ENCODE measurements at places on chromosomes 7 and 10.
A peak's percentile ranks its signal among the peaks of the same experiment; 100 is the strongest.

GRCh38 chr7:42046483-42046882 is 190.5 kb downstream of the GLI3 start:
- no peak for DNase-seq

- DNase-seq = peak; percentile 42
These were observed 8.0 kb downstream of the RASSF4 start for GRCh38 chr10:44967616-44968015.

DNA sequence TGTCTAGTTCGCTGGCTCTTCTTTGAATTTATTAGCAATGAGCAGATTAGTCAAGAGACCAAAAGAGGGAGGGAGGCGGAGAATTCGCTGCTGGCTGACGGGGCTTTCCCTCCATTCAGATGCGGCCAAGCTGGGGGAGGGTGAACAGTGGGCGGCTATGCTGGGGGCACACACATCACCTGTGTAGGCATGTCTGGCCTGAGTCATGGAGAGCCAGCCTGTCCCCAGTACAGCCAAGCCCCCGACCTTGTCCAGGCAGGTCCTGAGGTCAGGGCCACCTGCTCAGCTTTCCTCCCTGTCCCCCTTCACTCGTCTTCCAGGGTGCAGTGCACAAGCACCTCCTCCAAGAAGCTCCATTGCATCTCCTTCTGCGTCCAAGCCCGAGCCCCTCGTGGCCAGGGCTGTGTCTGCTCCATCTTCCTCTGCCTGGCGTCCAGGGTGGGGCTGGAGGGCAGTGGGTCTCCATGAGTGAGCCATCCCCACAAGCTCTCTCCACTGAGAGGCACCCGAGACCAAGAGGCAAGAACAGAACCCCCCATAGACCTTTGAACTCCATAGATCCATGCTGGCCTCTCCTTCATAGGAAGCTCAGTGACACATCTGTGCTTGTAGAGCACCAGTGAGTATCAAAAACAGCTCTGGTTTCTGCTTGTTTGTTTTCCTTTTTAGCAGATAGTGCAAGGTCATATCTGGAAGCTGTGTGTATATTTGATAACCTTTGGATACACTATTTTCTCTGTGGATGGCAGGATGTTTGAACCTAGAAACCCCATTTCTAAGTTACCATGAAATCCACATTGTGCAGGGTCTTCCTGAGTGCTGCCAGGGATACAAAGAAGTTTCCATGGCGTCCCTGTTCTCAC is 1.9 kb upstream of the DEPP1 start:
- no peak for DNase-seq

DNA sequence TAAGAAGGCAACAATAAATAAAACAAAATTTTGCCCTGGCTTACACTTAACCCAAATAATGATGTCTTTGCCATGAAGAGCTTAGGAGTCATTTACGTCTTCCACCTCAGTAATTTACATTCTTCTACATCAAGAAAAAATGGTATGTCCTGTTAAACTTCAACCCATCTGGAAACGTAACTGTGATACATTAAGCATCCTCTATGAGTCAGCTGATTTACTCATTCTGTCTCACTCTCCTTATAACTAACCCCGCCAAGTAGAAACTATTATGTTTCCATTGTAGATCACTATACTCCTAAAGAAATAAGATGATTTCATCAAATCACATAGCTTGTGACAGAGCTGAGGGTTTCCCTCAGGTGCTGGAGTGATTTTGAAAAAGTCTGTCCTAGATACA is 330.7 kb downstream of the CDC14C start:
- DNase-seq = no peak

DNA sequence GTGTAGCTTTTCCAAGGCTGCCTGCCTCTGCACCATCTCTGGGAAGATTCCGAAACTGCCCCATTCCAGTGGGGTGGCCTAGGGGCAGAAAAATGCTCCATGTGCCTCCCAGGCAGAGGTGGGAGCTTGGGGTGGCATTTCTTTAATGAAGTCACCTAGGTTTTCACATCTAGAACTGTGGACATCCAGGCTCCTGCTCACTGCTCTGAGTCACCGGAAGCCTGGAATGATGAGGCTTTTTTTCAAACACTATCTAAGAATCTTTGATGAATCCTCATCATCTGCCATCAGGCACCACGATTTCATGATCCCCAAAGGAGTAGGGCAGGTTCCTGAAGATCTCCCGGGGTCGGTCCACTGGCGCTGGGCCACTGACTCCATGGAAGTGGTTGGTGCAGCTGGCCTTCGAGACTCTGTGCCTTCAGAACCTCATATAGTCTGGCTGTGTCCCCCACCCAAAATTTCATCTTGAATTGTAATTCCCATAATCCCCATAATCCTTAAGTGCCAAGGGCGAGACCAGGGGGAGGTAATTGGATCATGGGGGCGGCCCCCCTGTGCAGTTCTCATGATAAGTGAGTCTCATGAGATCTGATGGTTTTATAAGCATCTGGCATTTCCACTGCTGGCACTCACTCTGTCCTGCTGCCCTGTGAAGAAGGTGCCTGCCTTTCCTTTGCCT is 37.1 kb downstream of the MTURN start:
- DNase-seq = no peak

GRCh38 chr10:78815702-78816334 is 252.9 kb upstream of the ZMIZ1 start:
- DNase-seq = no peak

GRCh38 chr7:66697449-66698438 is 42.8 kb upstream of the RABGEF1 start:
- peak; percentile 52 for DNase-seq

DNA sequence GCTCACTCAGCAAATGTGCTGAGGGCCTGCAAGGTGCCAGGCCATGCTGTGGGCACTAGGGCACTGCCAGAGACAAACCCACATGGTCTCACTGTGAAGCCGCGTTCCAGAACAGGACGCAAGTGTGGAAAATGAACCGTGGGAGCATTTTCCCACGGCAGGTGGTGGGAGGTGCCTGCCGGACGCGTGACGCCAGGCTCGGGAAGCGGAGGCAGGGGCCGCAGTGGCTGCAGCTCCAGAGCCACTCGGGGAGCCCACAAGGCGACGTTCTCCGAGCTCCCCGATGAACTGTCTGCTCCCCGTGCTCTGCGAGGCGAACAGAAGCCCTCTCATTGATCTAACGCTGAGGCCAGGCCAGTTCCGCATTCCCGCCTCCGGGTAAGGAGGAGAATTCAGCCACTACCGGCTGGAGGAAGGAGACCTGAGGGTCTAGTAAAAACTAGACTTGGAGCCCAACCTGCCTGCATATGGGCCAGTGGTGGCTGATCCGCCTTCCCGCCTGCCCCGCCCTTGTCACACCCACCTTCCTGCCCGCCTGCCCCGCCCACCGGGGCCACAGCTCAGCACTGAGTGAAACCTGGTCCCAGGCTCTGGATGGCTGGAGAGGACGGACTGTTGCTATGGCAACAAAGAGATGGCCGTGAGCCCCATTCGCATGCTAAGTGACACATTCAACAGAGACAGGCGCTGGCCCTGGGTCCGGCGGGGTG is 13.1 kb downstream of the ADGRA1 start:
- DNase-seq = peak; percentile 60

DNA sequence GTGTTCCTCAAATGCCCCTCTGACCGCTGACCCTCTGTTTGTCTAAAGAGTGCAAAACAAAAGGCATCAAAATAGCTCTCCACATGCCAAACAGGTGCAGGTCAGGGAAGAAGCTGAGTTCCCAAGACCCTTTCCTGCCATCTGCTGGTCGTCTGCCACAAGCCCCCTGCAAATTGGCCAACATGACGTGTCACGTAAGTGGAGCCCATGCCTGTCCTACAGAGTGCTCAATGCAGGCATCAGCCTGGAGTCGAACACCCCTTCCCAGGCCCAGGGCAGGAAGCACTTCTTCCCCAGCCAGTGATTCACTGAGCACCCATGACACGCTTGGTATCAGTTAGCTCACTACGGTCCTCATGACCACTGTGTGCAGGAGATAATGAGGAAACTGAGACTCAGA is 14.1 kb downstream of the TMEM72 start:
- no peak for DNase-seq

DNA sequence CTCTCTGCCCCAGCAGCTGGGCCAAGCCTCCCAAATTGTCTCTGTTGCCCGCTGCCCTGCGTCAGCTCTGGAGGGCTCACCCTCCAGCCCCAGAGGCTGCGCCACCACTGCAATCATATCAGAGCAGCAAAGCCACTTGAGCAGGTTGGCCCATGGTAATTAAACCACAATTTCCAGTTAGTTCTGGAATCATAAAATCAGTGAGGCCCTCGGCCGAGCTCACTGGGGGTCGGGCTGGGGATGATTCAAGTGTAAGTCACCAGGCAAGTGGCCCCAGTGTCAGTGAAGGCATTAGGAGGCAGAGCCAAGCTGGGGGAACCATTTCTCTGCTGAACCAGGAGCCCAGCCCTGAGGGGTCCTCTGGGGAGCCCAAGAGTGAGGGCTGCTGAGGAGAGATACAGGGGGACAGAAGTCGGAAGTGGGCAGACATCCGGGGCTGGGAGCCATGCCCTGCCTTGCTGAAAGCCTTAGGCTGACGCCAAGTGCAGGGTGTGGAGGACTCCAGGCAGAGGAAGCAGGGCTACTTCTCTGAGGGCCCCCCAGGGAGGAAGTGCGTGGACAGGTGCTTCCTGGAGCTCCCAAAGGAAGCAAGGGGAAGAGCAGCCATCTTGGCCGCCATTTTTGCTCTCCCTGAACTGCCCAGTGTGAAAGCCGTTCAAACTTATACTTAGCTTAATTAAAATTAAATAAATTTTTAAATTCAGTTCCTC is 29.5 kb upstream of the SLC29A3 start:
- DNase-seq = no peak

- DNase-seq = no peak
These were observed 221.5 kb upstream of the AOAH start for GRCh38 chr7:36945612-36946400.

- no peak for DNase-seq
These were observed 15.8 kb upstream of the C10orf90 start for GRCh38 chr10:126686268-126686667.

DNA sequence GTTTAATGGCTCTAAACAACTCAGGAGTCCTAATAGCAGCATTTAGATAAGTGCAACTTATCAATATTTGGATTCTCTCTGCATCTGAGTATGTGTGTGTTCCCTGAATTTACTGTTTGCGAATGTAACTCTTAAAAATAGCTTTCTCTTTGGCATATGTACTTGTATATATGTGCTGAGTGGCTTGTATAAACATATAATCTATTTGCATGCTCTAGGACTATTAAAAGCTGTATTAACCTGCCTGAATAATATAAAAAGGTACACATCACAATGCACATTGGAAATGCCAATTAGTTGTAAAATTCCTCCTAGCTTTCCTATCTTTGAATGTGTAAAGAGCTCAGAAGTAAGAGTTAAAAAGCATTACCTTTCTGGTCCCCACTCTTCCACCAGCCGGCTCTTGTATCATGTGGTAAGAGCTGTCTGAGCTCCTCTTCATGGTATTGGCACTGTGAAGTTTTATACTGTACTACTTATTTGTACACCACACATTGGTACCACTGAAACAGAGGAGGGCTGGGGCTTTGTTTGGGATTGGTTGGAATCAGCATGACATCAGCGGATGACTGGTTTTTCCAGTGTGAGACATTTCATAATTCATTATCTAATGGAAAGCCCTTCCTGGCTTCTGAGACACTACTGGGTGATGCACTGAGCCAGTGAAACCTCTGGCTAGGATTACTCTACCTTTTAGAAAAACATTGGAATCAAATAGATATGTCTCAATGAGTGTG is at the start of gene INHBA:
INHBA (minus strand) TSS at position 456 of the 737 bp plus-strand sequence. CDS start 2,716 bp downstream, outside the sequence.
- no peak for DNase-seq

GRCh38 chr10:89275383-89275782 is 23.8 kb upstream of the LIPA start:
- no peak for DNase-seq

DNA sequence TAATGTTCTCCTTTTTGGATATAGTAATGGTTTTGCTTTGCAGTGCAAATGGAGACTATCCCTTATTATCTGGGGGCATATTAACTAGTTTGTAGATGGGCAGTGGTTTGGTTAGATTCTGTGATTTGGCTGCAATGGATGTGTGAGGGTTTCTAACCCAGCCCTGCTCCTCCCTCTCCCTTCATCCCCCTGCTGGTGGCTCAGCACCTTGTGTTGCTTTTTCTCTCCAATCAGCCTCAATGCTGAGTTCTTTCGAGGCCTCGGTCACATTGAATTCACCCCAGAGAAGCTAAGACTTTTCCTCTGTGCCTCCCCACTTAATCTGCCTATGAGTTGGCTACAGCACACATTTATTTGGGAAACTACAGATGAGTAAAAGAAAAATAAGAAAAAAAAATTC is 120.0 kb downstream of the MALRD1 start:
- no peak for DNase-seq

GRCh38 chr10:30166929-30167328 is 107.5 kb upstream of the JCAD start:
- no peak for DNase-seq

DNA sequence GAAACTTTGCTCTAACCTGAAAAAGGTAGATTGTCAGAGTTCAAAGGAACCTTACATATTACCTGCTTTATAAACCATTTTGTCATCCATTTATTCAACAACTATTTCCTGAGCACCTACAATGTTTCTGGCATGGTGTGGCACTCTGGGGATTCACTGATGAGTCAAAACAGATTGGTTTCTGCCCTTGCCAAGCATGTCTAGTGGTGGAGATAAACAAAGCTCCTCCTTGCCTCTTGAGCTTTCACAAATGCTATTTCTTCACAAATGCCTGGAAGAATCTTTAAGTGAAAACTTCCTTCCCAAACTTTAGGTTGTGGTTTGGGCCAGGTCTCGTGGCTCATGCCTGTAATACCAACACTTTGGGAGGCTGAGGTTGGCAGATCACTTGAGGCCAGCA is 85.1 kb upstream of the RELN start:
- no peak for DNase-seq

GRCh38 chr10:1954300-1954699 is 217.0 kb upstream of the ADARB2 start:
- DNase-seq = no peak

- no peak for DNase-seq
These were observed 14.0 kb upstream of the RAMP3 start for GRCh38 chr7:45143616-45144015.

DNA sequence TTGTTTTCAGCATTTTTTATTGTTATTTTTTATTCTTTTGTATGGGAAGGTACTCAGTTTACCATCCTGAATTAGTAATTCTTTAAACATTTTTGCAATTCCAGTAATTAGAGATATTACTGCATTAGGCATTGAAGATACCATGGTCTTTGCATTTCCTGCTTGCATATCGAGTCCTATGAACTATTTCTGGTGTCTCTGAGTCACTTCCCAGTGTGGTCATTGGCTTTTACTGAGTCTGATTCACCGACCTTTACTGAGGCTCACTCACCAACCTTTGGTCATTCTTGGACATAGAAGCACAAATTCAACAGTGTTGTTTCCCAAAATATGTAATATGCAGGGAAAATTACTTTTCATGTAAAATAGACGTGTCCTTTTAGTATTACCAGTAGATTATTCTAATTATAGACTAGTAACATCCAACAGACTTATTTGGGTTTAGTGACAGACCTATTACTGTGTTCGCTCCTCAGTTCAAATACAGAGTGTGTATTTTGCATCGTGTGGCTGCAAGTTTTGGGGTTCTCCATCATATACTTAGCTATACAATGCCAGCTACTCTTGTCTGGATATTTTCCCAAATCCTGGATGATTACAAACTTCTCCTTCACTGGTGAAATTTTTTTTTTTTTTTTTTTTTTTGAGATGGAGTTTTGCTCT is 180.7 kb upstream of the PRSS1 start:
- no peak for DNase-seq
